ENCODE measurements at places on chromosomes 4 and X.

- no peak for DNase-seq
Observed at GRCh38 chr4:128386761-128387599, 99.4 kb upstream of the PGRMC2 start.

DNA sequence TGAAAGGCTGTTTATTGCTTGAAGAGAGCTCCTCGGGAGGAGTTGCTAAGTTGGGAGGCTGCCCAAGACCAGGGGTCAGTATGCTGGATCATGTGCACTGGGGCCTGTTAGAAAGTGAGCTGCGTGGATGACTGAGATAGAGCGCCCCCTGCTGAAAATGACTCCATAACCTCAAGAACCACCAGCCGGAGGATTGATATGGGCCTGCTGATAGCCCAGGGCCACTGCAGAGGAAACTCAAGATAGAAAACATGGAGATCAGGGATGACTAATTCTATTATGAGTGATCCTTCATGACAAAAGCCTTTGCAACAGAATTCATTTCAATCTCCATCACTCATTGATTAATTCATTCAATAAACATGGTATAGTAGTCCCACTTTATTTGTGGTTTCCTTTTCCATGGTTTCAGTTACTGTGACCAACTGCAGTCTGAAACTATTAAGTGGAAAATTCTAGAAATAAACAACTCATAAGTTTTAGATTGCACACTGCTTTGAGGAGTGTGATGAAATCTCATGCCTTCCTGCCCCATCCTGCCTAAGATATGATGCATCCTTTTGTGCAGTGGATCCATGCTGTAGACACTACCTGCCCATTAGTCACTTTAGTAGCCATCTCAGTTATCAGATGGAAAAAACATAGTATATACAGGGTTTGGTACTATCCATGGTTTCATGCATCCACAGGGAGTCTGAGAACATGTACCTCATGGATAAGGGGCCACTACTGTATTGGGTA is 126.7 kb upstream of the MBNL3 start:
- no peak for DNase-seq

DNA sequence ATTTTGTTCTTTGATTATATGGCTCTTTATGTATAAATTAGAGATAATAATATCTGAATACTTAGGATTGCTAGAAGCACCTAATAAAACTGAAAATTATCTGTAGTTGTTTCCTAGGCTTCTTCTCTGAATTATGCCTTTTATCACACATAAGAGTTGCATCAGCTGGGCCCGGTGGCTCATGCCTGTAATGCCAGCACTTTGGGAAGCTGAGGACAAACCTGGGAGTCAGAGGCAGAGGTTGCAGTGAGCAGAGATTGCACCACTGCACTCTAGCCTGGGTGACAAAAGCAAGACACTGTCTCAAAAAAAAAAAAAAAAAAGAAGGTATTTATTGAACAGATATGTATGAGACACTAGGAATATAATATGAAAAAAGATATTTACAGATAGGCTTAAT is 773.5 kb upstream of the AGA start:
- DNase-seq: no peak

DNA sequence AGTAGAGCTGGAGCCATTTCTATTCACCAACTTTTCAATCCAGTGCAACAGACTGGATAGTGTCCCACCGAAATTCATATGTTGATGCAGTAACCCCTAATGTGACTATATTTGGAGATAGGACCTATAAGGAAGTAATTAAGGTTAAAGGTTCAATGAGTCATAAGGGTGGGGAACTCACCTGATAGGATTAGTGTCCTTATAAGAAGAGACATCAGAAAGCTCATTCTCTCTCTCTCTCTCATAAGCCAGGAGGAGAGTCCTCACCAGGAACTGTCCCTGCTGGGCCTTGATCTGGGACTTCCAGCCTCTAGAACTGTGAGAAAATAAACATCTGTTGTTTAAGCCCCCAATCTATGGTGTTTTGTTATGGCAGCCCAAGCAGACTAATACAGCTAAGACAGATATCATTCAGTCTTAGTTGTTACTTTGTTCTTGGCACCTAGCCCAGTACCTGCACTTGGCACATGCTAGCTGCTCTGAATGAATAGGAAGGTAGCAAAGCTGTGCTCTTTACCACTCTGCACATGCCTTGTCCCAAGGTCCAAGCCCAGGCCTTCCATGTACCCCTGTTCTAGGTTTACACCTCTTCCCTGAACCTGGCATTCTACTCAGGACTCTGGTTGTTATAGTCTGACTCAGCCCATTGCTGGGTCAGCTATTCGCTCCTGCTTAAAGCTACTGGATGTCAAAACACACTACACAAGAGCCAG is 19.2 kb upstream of the BRS3 start:
- DNase-seq: no peak

GRCh38 chrX:152918707-152919106 is 20.8 kb downstream of the ZNF185 start:
- DNase-seq: no peak

GRCh38 chrX:10579112-10580011 is 41.0 kb downstream of the MID1 start:
- DNase-seq: no peak

- DNase-seq: no peak
Observed at GRCh38 chr4:75229806-75230570, 284.2 kb downstream of the RCHY1 start.

GRCh38 chrX:14038375-14039085 is 8.8 kb upstream of the GEMIN8 start:
- DNase-seq: no peak

DNA sequence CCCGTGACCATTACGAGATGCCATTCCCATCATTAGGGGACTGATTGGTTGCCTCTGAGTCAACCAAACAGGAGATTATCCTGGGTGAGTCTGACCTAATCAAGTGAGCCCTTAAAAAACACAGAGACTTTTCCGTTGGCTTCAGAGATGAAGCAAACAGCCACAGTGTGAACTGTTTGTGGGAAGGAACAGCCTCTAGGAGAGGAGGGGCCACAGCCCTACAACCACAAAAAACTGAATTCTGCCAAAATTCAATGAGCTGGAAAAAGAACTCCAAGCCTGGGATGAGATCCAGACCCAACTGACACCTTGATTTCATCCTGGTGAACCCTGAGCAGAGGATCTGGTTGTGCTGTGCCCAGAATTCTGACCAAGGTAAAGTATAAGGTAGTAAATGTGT is 31.3 kb upstream of the TBL1X start:
- DNase-seq: no peak

- DNase-seq: no peak
Observed at GRCh38 chrX:114015966-114016365, 567.9 kb upstream of the HTR2C start.

Measured in stimulated activated CD8-positive, alpha-beta memory T cell treated with anti-CD3 and anti-CD28 coated beads, Interleukin-7, amount 100 ng/mL, for 4 hours (primary cell).